ENCODE measurements at places on chromosomes 12 and 14.

DNA sequence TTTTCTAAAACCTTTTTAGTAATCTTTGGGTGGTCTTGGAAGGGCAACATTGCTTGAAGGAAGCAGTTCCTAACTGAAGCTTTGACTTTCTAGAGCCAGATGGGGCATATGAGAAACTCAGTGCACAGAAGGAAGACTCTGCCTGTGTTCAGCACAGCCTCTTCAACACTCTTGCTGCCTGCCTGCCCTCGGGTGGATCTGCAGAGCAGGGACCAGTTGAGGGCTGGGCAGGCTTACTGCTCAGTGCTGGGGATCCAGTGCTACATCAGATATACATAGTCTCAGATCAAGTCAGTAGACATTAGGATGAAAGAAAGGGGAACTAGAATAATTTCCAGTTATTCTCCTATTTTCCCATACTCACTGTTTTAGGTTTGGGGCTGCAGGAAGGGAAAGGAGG lies 29.5 kb upstream of the TMX1 start:
- H3K27me3 ChIP-seq, result peaks cover 6% of the 10 kb centered on the region
- H3K27ac ChIP-seq, result no peak overlapping the region
- DNase-seq, result no peak

DNA sequence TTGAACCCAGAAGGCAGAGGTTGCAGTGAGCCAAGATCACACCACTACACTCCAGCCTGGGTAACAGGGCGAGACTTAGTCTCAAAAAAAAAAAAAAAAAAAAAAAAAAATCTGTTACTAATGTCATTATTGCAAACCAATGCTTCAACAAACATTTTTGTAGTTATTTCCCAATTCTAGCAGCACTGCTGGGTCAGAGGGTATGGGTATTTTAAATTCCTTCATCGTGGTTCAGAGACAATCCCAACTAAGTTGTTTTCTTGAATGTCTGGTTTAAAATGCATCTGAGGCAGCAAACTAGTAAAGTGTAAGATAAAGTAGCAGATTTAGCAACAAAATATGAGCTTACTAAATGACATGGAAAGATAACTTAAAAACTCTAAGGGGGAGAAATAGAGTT lies 65.6 kb downstream of the FERMT2 start:
- H3K36me3 ChIP-seq, result peaks cover 24% of the 10 kb centered on the region
- H3K27ac ChIP-seq, result no peak overlapping the region
- no peak overlapping the region for H3K4me3 ChIP-seq
- DNase-seq, result no peak

DNA sequence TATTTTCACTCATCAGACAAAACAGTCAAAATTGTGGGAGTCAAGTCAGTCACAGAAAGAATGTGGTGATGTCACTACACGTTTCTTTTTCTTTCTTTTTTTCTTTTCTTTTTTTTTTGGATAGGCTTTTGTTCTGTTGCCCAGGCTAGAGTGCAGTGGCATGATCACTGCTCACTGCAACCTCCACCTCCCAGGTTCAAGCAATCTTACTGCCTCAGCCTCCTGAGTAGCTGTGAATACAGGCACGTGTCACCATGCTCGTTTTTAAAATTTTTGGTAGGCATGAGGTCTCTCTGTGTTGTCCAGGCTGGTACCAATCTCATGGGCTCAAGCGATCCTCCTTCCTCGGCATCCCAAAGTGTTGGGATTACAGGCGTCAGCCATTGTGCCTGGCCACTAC lies 2.3 kb downstream of the CLECL1 start:
- no peak overlapping the region for H3K27ac ChIP-seq
- H3K4me3 ChIP-seq, result no peak overlapping the region

DNA sequence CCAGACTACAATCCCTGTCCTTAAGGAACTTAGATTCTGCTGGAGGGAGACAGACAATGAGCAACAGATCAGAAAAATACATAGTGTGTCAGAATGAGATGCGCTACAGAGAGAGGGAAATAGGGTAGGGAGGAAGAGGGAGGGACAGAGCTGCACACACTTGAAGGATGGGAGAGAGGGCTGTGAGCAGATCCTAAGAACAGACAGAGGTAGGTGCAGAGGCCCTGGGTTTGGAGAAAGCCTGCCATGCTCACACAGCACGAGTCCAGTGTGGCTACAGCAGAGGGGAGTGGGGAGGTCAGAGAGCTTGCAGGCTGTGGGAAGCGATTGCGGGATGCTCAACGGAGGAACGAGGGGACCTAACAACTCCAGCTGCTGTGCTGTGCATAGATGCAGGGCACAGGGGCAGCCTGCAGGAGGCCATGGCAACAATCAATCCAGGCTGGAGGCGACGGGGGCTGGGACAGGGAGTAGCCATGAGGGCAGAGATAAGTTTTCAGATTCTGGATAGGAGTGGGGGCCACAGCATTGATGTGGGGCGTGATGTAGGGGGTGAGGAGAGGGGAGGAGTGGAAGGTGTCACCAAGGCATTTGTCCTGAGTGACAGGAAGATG lies 20.7 kb downstream of the FAIM2 start:
- H3K27me3 ChIP-seq, result peaks cover 7% of the 10 kb centered on the region
- no peaks in the 10 kb centered on the region for H3K36me3 ChIP-seq
- no peak overlapping the region for H3K4me3 ChIP-seq
- no peak for DNase-seq
- H3K27ac ChIP-seq, result no peak overlapping the region

GRCh38 chr14:38357557-38357956 lies 101.7 kb upstream of the CLEC14A start:
- H3K36me3 ChIP-seq, result no peaks in the 10 kb centered on the region
- H3K27ac ChIP-seq, result no peak overlapping the region
- no peak for DNase-seq
- H3K4me3 ChIP-seq, result no peak overlapping the region
- no peaks in the 10 kb centered on the region for H3K27me3 ChIP-seq

Data from upper lobe of right lung (tissue), 1 donor.